ENCODE measurements at places on chromosomes 1 and 21.

- DNase-seq, result no peak
These were observed 23.4 kb downstream of the CSF1 start for GRCh38 chr1:109933856-109934711.

GRCh38 chr1:223067914-223068313, 75.1 kb downstream of the TLR5 start:
- DNase-seq, result no peak

- no peak for DNase-seq
These were observed 66.3 kb downstream of the VWA5B1 start for GRCh38 chr1:20356850-20357459.

DNA sequence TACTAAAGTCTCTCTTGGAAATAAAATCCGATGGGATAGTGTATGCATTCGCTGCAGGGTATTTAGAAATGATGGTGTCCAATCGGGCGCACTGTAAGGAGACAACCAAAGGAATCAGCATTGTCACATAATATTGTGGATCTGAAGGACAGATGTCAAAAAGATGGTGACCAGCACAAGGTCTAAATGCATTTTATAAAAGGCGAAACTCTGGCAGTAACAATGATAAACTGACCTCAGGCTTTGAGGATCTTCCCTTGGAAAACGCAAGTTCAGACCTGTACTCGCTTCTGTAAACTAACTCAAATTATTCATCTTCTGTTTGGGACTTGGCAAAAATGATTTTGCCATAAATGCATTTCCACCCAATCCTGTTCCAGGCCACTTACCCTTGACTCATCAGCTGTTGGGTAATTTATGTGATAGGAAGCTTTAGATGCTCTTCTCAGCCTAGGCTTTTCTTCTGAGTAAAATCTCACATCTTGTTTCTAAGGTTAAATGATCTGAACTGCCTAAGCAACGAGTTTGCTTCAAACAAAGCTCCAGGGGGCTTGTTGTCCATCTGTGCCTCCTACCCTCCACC, 33.8 kb downstream of the STPG1 start:
- DNase-seq, result no peak

GRCh38 chr1:53393325-53393792, 65.5 kb upstream of the LRP8 start:
- DNase-seq, result peak; percentile 93

- peak; percentile 60 for DNase-seq
These were observed at the start of gene MACF1 for GRCh38 chr1:39204441-39205081. MACF1 (plus strand) TSS chr1:39204695; CDS start chr1:39205023, 328 bp downstream.

DNA sequence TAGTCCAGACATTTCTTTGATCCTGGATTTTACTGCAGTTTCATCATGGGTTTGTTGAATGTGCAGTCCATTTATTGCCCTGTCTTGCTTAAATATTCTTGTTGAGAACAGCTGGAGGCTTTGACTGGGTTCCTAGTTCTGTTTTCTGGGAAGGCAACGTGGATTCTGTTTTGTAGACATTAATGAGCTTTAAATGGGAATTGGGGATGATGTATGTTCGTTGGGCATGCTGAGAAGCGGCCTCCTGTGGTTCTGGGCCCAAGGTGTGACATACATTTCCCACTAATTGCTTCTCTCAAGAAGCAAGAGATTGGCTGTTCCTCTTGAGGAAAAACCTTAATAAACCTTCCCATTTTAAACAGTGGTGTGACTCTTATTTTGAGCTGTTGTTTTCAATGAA, 22.9 kb downstream of the INKA2 start:
- DNase-seq, result no peak

DNA sequence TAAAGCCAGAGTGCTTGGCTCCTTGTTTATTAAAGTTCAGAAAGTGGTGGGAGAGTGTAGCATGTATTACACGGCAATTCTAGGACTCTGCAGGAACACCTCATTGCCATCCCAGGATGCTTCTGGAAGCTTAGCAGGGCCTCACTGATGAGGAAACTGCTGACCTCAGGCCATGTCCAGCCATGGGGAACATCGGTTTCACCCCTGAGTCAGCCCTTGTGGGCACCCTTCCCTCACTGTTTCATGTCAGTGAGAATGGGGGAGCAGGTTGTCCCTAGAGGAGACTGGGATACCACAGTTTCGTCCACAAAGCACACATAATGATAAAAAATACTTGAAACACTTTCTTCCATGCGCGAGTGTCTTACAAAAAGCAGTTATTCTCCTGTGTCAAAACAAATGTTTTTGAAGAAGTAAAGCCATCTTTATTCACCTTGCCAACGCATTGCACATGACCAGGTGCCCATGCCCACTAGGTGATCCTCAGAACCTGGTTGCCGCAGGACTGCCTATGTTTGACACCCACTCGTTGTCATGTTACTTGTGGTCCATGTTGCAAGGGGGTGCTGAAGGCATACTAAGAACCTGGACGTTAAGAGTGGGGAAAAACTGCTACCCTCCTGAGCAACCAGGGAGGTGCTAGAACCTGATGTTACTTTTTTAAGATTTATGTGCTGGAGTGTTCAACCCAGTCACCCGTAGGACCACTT, 41.2 kb upstream of the TTC22 start:
- DNase-seq, result no peak

- DNase-seq, result peak; percentile 6
These were observed 717 bp downstream of the B4GALT3 start for GRCh38 chr1:161176468-161177111.

- no peak for DNase-seq
These were observed 493.0 kb upstream of the PLXNA2 start for GRCh38 chr1:208737161-208737560.

DNA sequence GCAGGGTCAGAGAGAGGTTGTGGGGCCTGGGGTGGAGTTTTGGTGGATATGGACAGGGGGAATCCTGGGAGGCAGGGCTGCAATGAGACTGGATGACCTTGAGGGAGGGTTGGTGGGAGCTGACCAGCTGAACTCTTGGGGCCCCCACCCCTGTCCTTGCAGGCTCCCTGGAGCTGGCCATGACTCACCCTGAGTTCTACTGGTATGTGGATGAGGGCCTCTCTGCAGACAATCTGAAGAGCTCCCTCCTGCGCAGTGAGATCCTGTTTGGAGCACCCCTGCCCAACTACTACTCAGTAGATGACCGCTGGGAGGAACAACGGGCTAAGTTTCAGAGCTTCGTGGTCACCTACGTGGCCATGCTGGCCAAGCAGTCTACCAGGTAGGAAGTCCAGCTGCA, 23.6 kb downstream of the DISP3 start:
- DNase-seq, result no peak

DNA sequence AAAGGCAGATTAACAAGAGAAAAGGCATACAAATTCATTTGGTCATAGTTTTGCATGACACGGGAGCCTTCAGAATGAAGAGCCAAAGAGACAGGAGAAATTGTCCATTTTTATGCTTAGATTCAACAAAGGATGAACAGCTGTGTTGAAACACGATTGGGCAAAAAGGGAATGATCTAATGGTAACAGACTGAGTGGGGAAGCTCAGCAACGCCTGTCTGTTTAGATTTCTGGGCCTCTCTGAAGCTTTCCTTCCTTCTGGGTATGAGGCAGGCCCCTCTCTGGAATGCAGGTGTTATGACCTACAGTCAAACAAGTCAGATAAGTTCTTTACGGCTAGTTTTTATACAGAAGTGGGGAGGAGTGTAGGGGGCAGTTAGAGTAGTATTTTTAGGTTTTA, 154.6 kb downstream of the RGS7 start:
- DNase-seq, result no peak

GRCh38 chr1:215113776-215114153, 31.2 kb downstream of the KCNK2 start:
- no peak for DNase-seq

DNA sequence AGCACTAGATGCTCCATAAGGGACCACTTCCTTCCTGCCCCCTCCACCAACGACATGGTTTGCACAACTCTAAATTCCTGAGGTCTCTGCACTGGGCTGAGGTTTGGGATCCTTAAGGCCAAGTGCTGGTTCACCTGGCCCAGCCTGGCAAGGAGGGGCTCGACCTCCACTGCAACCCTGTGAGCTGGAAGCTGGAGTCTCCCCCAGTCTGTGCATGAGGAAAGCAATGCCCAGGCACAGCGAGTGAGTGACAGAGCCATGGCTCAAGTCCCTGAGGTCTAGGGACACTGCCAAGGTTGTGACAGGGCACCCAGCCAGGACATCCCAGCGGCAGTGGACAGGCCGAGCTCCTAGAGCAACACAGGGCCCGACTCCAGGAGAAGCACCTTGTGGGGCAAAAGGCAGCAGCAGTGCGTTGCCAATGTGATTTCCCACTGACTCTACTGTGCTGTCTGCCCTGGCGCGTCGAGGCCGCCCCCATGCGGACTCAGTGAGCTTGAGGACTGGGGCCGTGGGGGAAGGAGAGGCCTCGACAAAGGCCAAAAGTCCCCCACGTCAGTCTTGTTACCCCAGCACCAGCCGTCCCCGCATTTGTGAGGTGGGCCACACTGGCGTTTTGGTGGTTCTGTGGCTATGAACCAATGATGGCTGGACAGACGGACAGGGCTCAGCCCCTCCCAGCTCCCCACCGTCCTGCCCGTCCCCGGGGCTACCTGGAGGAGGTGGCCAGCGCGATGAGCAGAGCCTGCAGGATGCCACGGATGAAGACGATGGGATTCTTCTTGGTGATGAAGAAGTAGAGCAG, 30.0 kb downstream of the PODN start:
- no peak for DNase-seq

- peak; percentile 43 for DNase-seq
These were observed 2.1 kb downstream of the KDM5B start for GRCh38 chr1:202805886-202806844.

DNA sequence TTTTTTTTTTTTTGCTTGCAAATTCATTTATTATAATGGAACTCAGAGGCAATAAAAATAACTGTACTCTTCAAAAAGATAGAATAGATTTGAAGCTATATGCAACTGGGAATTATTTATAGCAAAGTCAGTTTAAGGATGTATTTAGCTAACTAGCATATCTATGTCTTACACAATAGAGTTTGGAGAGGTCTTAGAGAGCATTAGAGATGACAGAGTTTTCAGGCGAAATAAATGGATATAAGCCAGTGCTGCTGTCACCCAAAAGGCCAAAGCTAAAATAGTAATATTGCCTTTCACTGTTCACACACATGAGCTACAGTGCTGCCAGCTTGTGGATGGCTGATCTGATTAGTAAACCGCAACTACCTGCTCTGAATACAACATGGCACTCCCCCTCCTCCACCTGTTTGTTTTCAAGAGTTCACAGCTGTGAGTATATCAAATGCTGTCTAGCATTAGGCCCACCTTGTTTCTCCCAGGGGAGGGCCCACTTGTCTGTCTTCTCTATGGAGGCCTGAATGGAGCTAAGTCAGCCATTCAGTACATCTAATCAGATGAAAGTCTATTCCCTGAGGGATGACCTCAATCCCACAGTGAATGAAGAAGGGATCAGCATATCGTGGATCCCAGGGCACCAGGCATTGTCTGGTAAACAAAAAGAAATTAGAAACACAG, 25.2 kb upstream of the SSX2IP start:
- DNase-seq, result peak; percentile 44
